ENCODE measurements at places on chromosomes 1 and 21.

GRCh38 chr21:43880111-43880985, 15.3 kb downstream of the AGPAT3 start:
- DNase-seq = no peak

DNA sequence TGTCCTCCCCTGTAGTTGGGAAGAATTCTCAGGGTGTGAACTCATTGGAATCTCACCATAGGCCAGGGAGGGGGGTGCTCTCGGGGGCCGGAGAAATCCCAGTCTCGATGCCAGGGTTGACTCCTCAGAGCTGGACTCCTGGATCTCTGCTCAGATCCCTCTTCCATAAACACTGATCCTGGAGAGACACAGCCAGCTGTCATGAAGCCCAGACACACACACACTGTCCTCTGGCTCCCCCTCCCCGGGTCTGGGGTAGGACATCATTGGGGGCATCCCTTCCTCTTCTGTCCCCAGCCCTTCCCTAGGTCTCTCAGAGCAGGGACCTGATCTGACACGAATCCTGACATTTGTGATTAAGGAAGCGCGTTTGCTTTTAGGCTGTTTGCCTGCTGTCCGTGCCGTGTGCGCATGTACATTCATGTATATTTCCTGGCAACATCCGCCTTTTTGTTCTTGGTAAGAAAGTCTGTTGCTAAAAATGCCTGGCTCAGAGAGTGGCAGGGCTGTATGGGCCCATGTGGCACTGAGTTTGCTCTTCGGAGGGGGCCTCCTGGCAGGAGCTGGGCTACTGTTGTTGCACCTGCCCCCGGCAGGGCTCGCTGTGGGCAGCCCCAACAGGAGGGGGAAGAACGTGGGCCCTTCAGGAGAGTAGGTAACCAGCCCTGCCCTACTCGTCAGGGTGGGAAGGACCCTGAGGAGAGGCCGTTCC, 45.4 kb upstream of the SELENON start:
- DNase-seq = no peak

GRCh38 chr21:36059823-36060158, 535 bp downstream of the SETD4 start:
- DNase-seq = no peak

DNA sequence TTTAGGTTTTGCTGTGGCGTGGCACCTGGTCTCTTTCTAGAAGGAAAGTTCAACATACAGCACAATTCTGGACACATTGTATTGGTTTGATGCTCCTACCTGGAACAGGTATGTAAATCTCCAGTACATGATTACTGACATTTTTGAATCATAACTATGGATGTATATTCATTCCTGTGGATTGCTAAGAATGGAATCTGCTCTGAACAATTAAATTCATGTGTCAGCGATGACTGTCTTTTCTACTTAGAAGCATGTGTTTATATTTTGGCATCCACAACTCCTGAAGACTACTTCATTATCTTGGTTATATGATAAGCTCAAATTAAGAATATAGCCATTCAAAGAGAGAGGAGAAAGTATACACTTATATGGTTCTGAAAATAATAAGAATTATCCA, 291.8 kb downstream of the CHRM3 start:
- DNase-seq = no peak

- DNase-seq = no peak
Observed at GRCh38 chr21:46191257-46191685, 7.0 kb upstream of the SPATC1L start.

GRCh38 chr1:2302292-2302925, 74.3 kb downstream of the SKI start:
- no peak for DNase-seq
